ENCODE measurements at places on chromosomes 6 and 20.
A peak's percentile ranks its signal among the peaks of the same experiment; 100 is the strongest.

- no peak for DNase-seq
Observed at GRCh38 chr20:4534315-4534714, 187.4 kb upstream of the PRND start.

GRCh38 chr20:9523636-9524035 is 9.2 kb downstream of the LAMP5 start:
- DNase-seq: no peak

- DNase-seq: no peak
Observed at GRCh38 chr20:57256908-57257307, 9.5 kb downstream of the BMP7 start.

- no peak for DNase-seq
Observed at GRCh38 chr6:128358244-128358776, 162.1 kb downstream of the PTPRK start.

GRCh38 chr6:98335594-98335993 is 498.8 kb upstream of the POU3F2 start:
- DNase-seq: peak; percentile 12

DNA sequence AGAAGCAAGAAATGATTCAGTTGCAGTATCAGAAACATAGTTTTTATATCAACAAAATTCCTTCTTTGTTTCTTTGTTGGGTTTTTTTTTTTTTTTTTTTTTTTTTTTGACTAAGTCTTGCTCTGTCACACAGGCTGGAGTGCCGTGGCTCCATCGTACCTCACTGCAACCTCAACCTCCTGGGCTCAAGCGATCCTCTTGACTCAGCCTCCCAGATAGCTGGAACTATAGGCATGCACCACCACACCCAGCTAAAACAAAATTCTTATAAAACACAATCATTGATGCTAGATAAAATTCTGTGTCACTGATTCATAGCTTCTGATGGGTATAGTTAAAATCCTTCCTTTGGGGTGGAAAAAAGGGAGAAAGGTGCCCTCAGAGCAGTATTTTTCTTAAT is 110.3 kb upstream of the TNFAIP3 start:
- no peak for DNase-seq

DNA sequence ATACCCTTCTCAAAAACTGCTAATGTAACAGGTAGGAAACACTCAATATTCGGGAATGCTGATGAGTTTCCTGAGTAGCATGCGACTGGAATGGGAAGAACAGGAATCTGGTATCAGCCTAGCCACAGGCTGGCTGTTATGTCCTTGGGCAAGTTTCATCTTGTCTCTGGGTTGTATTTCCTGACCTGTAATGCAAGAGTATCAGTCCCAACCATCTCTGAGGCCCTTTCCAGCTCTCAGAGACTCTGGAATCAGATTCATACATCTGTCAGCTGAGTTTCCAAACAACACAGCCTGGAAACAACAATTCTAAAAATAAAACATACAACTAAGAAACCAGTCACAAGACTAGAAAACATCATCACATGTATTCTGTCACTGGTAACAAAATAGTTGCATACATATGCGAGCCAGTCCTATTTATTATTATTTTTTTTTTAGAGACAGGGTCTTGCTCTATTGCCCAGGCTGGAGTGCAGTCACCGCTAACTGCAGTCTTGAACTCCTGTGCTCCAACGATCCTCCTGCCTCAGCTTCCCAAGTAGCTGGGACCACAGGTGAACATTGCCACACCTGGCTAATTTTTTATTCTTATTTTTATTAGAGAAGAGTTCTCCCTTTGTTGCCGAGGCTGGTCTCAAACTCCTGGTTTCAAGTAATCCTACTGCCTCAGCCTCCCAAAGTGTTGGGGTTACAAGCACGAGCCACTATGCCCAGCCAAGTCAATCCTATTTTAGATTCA is 16.7 kb upstream of the TFAP2A start:
- DNase-seq: no peak

- no peak for DNase-seq
Observed at GRCh38 chr6:125637207-125637606, 112.2 kb upstream of the HEY2 start.

DNA sequence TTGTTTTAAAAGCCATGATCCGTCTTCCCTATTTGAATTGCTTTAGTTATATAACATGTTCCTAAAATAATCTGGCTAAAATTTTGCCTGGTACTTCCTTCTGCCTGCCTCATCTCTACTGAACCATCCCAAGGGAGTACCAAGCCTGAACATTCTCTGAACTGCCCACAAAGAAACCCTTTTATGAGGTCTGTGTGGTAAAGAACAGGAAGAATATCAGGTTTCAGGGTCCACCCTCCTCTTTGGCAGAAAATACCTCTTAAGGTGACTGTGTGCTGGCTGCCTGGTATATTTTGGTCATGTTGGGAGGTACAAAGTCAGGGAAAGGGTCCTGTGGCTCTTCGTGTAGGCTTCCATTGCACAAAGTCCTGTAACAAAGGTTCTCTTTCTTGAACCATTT is 574.1 kb upstream of the CHD6 start:
- no peak for DNase-seq

- no peak for DNase-seq
Observed at GRCh38 chr6:135228486-135228885, 47.4 kb downstream of the MYB start.

GRCh38 chr6:2192976-2193375 is 52.4 kb downstream of the GMDS start:
- no peak for DNase-seq

GRCh38 chr20:57040924-57041323 is 225.5 kb downstream of the BMP7 start:
- DNase-seq: no peak

GRCh38 chr20:47970282-47970903 is 185.1 kb upstream of the SULF2 start:
- DNase-seq: no peak

DNA sequence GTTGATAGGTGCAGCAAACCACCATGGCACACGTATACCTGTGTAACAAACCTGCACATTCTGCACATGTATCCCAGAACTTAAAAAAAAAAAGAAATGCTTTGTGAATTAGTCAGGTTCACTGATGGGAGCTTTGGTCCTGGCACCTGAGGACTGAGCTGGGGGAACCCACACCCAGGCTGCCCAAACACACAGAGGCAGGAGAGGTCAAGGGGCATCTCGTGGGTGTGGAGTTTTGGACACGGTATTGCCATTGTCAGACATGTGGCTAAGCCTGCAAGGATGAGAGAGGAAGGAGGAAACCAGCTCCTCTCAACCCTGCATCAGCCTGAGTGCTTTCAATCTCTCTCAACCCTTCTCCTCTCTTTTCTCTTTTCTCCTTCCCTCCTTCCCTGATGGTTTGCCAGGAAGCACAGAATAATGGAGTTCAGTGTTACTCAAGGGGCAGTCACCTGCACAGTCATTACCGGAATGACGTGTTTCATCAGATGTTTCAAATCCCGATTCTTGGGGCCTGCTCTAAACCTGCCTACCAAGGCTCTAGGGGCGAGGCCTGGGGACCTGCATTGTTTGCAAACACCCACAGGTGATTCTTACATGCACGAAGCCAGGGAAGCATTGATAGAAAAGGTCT is 89.9 kb upstream of the NEDD9 start:
- DNase-seq: no peak

DNA sequence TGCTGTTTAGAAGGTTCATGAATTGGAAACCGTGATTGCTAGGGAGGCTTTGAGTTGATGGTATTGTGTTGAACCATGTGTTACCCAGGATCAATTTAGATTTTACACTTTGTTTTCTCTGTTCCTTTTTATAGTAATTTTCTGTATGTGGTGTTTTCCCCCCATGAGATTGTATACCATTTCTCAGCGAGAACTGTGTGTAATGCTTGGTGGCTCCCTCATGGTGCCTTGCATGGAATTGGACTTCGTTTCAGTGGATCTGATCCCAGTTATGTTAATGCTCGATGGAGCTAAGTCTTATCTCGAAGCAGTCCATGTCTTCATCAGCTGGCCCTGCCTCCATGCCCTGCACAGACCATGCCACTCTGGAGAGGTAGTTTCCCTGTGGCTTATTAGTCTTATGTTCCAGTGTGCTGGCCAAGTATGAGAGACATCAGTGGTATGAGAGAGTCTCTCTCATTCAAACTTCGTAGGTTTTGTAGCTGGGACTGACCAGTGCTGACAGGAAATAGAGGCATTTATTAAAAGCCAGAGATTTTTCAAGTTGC is 18.7 kb downstream of the PTPN1 start:
- DNase-seq: no peak

GRCh38 chr6:157605484-157605883 is 217.6 kb upstream of the SNX9 start:
- DNase-seq: no peak

GRCh38 chr6:24078200-24078599 is 47.8 kb upstream of the NRSN1 start:
- DNase-seq: no peak

- DNase-seq: no peak
Observed at GRCh38 chr20:44395461-44396340, 40.2 kb downstream of the HNF4A start.

GRCh38 chr20:46798430-46798829 is 89.0 kb downstream of the SLC2A10 start:
- no peak for DNase-seq

DNA sequence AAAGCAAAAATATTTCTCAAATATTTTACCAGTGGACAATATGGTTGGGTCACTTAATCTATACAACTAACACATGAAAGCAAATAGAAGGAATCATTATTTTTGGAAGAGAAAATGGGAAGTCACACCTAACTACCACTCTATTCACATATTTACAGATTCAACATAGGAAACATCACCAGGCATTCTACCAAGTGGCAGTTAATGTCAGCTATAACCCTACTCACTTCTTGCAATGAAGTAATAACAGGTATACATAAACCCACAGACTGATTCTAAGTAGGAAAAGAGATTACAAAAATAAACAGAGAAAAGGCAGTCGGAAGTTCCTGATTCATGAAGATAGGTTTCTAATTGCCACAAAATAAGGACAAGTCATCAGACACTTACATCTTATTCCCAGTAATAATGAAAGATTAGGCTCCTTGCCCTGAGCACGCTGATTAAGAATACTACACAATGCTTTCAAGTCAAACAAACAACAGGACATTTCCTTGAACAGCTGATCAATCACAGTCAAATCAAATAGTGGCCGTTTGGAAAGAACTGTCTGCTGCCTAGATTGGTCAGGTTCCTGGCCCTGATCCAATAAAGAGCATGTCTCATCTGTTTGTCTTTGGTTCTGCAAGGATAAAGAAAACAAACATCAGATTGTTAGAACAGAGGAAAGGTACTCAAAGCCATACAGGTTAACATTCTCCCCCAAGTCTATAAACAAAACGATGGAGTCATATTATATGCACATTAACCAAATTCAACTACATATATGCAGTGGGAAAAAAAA is 79.2 kb upstream of the PLN start:
- DNase-seq: no peak

DNA sequence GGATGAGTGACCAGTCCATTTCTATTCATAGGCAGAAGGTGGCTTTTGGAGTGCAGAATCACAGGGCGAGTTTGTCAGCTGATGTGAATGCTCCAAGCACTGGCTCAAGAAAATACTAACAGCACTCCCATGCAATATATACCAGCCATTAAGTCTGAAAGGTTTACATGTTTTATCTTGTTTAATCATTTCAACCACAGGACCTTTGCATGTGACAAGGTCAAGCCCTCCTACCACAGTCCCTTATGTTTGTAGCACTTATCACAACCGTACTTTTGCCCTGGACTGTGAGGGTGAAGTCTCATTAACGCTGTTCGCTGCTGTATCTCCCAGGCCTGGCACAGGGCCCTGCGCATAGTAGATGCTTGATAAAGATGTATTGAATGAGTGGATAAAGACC is 99.3 kb upstream of the PMEPA1 start:
- DNase-seq: no peak

GRCh38 chr20:6265204-6265904 is 142.5 kb upstream of the FERMT1 start:
- DNase-seq: no peak

- no peak for DNase-seq
Observed at GRCh38 chr6:166325383-166326042, 16.8 kb downstream of the SFT2D1 start.

- DNase-seq: no peak
Observed at GRCh38 chr6:41355952-41356351, 20.5 kb downstream of the NCR2 start.

DNA sequence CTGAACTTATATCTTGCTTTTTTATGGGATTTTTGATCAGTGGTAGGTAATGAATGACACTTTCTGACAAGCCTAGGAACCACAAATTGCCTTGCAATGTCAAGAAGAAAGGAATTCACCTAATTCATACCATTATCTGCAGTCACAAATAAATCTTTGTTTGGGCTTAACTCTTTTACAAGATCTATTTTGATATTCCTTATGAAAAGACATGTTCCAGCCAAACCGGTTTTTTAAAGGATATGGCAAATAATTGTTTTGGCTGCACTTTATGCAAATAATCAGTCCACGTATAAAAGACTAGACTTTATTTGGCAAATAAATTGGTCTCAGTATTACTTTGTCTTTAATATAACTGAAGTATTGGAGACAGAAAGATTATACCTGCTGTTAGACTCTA is 771.7 kb upstream of the ADGRB3 start:
- no peak for DNase-seq

DNA sequence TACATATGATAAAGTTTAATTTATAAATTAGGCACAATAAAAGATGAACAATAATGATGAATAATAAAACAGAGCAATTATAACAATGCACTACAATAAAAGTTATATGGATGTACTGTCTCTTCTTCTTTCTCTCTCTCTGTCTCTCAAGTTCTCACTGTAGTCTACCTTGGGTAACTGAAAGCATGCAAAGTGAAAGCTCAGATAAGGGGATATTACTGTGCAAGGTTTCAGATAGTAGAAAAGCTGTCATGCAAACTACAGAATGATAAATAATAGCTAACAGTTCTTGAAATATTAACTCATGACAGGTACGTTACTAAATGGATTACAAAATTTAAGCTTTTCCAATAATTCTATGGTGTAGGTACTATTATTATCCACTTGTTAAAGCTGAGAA is 311.9 kb upstream of the PRDM1 start:
- DNase-seq: no peak

DNA sequence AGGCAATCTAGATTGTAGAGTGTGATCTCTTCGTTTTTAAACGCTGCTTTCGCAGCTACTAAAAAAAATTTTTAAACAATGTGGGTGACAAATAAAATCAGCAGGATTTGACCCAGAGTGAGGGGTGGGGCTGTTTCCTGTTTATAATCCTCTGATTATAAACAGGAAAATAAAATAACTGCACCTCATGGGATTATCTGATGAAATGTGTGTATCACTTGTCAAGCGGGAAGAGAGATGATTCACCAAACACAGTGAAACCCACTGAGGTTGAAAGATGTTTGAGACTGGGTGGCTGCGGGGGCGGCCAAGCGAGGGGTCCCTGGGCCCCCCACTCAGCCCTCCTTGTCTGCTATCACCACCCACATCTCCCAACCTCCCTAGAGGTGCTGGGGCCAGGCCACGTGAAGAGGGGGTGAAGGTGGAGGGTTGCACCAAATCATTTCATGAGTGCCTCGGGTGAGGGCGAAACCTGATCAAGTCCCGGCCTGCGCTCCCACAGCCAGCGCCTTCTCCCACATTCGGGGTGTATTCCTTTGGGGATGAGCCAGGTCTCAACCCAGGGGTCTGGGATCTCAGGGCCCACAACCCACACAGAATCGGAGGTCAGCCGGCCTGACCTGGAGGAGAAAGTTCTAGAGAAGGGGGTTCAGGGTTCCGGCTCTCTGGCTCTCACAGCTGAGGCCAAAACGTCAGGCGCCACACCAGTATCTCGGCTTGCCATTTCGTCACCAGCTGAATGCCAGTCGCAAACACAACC is 212.5 kb downstream of the BMP7 start:
- no peak for DNase-seq

All from HEK293T (cell line).